ENCODE measurements at places on chromosomes 16 and 17.
A peak's percentile ranks its signal among the peaks of the same experiment; 100 is the strongest.

DNA sequence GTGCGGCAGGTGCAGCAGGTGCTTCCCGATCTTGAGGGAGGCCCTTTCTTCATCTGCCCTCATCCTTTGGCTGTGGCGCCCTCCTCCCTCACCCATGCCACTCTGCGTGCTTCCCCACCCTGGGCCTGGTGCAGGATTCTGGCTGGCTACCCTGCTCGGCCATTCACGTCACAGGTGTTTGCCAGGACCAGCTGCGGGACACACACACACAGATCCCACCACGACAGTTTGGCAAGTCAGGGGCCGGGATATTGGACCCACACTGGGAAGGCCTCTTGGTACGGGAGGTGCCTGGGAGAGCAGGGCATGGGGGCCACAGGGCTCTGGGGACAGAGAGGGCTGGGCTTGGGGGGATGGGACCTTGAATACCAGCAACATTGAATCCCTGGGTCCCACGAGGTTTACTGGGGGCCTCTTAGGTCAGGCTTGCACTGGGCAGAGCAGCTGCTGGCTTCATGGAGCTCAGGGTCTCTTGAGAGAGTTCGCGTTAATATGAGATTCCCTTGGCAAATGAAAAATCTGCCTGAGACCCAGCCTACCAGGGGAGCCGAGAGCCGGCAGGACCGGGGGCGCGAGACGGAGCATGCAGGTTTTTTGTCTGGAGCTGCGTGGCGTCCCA is 15.1 kb downstream of the ADCY7 start:
- no peak for DNase-seq

DNA sequence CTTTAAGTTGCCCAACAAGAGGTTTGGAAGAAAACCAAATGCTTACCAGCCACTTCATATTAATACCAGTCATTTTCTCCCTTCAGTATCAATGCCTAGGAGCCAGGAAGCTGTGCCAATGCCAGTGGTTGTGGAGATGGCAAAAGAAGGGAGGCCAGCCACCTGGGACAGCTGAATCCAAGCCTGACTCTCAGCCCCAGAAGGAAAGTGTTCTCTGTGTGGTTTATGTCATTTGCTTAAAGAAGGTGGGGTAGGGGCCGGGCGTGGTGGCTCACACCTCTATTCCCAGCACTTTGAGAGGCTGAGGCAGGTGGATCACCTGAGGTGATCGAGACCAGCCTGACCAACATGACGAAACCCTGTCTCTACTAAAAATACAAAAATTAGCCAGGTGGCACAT is 13.4 kb downstream of the C17orf78 start:
- DNase-seq = no peak

DNA sequence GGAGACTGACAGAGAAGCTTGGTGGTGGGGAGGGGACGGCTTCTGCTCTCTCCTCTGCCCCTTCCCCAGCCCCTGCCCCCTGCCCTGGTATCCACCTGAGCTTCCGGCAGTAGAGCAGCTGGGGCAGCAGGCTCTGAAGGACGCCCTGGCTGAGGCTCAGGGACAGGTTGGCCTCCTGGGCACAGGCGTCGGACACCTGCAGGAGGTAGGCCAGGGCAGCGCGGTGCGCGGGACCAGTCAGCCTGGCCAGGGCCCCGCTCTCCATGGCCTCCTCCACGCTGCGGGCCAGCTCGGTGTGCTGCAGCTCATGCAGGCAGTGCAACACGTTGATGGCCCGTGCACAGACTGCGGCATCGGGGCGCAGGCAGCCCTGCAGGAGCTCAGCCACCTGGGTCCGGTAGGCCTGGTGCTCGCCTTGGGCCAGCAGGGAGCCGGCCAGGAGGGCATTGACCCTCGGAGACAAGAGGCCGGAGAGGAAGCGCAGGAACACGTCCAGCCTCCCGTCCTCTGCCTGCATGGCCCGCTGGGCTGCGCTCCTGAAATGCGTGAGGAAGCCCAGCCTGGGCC is 14.2 kb downstream of the NLRC3 start:
- DNase-seq = no peak

DNA sequence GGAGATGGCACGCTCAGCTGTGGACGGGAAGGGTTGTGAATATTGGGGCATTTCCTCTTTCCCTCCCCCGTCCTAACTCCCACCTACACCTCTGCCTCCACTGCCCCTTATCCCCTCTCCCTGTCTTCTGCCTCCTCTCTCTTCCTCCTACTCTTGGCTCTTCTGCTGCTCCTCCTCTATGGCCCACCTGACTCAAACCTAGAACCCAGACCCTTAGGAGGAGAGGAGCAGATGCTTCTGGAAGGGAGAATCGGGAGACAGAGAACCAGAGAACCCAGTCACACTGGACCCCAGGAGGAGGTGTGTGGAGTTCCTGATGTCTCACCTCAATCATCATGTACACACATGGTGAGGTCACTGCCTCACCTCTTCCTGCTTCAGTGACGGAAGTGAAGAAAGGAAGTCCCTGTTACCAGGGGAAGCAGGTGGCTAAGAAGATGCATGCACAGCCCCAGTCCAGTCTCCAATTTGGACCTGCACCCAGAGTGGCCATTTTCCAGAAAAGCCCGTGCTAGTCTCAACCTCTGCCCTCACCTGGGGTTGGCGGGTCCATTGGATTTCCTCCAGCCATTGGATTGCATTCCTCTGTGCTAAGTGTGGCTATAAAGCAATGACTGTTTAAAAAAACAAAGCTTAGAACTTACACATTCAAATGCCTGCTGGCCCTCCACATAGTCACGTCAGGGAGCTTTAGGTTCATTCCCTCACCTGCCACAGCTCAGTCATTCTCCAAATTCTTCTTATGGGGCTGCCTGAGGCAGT is 4.0 kb downstream of the RNF222 start:
- DNase-seq = peak; percentile 31

GRCh38 chr16:88333848-88334777 is 48.6 kb upstream of the ZNF469 start:
- DNase-seq = no peak

GRCh38 chr16:30485818-30486436 is 13.4 kb downstream of the ITGAL start:
- no peak for DNase-seq

GRCh38 chr16:10683170-10683569 is 11.6 kb downstream of the TEKT5 start:
- no peak for DNase-seq

DNA sequence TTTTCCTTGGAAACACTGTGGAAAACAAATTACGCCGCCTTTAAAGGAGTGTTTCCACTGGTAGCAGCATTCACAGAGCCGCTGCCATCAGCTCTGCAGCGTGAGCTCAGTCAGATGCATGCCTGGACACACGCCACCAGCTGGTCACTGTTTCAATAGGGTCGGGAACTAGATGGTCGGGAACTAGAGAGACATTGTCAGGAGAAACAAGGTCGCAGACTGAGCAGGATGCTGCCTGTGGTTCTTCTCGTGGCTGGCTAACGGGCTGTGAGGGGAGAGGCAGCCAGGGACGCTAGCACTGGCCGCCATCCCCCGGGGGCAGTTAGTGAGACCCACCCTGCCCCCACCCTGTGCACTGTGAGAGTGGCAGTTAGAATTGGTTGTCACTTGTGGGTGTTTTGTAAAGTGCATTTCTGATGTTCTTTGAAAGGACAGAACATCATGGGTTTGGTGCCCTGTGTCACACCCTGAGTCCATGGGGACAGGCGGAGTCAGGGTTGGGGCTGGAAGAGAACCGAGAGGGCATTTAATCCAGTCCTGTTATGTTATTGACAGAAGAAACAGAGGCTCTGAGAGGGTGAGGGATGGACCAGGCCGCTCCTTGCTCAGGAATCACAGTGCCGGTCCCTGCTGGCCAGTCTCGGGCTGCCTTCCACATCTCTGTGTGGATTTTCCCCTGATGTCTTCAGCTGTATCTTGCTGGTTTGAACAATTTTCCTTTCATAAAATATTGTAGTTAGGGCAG is 86.3 kb downstream of the SPECC1 start:
- no peak for DNase-seq

- DNase-seq = no peak
These were observed 84.6 kb downstream of the PARN start for GRCh38 chr16:14545346-14545884.

DNA sequence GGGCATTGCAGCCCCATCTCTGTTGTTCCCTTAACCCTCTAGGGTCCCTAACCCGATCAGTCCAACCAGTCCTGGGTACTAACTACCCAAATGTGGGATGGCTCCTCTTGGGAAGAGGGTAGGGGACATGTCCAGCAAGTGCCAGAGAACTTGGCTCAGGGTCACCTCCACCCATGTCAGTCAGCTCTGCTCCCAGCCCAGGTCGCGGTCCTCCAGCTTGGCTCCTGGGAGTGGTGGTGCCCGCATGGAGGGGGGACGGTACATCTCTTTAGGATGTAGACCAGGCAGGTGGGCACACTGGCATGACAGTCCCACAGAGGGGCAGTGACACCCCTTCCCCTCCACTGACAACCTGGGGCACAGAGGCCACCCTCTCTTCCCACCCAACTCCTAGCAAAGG is 6.0 kb downstream of the TMUB2 start:
- no peak for DNase-seq

GRCh38 chr17:82553210-82553930 is 33.8 kb downstream of the FOXK2 start:
- DNase-seq = no peak

- no peak for DNase-seq
These were observed 8.6 kb downstream of the UNC13D start for GRCh38 chr17:75835654-75835987.

DNA sequence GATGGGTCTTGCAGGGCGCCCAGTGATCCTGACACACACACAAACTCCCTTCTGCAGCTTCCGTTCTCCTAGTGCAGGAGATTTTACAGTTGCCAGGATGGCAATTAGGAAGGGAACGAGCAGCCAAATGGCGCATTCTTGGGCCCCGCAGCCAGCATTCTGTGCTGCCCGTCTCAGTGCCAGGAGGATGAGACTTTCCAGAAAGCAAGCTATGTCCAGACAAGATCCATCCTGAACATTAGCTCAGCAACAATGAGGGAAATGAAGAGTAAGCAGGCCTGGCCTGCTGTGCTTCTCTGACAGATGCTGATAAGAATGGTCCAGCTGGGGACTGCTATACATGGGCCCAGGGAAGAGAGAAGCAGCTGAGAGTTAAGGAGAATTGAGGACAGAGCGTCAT is 16.5 kb downstream of the SPPL2C start:
- DNase-seq = no peak

DNA sequence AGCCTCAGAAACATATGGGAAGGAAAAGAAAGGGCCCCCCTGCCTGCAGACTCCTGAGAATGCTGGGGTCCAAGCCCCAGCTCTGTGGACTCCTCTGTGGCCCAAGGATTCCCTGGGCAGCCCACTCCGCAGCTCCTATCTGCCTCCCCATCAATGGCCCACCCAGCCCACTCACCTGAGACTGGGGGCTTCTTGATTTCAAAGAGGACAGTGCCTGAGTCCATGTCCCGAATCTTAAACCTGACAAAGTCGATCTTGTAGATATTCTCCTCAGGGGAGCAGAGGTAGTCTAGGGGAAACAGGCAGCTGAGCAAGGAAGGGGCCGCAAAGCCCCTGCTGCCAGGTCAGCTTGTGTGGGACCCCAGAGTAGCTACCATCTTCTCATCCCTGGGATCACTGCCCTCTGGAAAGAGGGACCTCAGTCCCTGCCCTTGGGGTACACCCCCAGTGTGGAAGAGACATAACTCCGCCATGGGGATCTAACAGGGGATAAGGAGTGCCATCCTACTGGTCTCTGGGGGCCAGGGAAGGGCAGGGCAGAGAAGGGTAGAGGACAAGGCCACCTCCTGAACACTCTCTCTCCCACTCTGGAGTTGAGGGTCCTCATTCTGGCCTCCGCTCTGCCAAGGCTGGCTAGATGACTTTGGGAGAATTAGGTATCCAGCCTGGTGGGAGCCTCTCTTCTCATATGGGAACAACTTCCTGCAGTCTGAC is 3.9 kb downstream of the UNC119 start:
- no peak for DNase-seq

GRCh38 chr17:68812876-68813584 is 142.2 kb downstream of the ABCA8 start:
- DNase-seq = no peak

GRCh38 chr17:73400915-73401545 is 89.2 kb upstream of the CDC42EP4 start:
- no peak for DNase-seq

- DNase-seq = no peak
These were observed 126.9 kb upstream of the WSCD1 start for GRCh38 chr17:5943232-5943631.

DNA sequence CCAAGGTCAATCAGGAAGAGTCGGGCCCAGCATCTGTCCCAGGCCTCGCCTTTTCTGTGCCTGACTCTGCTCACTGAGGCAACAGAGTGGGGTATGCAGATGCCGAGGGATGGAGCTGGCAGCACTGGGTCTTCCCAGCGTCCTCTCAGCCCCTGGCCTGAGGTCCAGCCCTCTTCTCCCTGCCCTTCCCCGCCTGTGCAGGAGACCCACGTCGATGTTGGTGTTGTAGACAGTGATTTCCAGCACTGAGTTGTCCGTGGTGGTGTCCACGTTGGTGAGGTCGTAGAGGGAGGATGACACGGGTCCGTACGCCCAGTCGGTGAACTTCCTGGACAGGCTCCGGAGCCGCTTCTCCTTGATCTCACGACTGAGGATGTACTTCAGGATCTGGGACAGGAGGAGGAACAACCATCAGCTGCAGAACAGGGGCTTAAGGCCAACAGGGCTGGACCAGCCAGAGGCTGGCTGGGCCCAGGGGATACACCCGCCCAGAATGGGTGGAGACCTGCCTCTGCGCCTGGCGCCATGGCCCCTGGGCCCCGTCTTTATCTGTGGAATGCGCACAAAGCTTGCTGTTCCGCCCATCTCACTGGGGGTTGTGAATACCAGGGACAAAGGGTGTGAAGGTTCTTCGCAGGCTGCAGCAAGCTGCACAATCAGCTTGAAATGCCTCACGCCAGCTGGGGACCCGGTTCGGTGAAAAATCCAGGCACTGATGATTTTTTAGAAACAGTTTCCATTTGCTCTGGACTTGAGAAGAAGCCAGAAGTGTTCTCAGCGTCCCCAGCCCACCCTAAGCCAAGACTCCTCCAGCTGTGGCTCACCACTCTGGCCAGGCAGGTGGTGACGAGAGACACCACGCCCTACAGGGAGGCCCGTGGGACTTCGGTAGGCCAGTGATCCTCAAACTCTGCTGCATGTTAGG is 27.5 kb downstream of the TRPV3 start:
- no peak for DNase-seq

DNA sequence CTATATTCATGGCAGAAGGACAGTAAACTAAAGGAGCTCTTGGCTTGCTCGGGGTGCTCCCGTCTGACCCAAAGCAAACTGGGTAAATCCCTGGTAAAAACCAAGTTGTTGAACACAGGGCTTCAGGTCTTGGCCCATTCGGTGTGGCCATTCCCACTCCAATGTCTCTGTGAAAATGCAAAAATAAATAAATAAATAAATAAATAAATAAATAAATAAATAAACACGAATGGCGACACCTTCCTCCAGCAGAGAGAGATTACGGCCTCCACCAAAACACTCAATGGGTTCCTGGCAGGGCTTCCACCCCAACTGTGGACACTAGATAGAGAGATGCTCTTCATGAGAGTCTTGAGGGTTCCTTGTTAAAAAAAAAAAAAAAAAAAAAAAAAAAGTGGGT is 325.3 kb downstream of the SOX9 start:
- no peak for DNase-seq

GRCh38 chr16:66473654-66474519 is 46.8 kb downstream of the BEAN1 start:
- no peak for DNase-seq

- DNase-seq = no peak
These were observed 163.5 kb upstream of the DYNLRB2 start for GRCh38 chr16:80377096-80377956.
